Activated T-cell treated with anti-CD3 and anti-CD28 coated beads for 1 hour (primary cell): ENCODE measurements at places on chromosomes 1 and 21.

DNA sequence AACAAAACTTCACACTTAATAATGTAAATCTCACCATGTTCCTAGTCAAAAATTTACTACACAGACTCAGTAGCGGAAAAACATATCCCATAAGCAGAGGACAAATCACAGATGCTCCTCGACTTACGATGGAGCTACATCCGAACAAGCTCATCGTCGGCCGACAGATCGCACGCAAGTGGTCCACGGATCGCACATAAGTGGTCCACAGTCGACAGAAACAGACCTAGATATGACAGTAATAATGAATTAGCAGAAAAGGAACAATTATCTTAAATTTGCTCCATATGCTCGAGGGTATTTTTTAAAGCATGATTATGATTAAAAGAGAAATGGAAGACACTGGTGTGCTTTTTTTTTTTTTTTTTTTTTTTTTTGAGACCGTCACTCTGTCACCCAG is 36.3 kb downstream of the WDR4 start:
- no peak for DNase-seq

DNA sequence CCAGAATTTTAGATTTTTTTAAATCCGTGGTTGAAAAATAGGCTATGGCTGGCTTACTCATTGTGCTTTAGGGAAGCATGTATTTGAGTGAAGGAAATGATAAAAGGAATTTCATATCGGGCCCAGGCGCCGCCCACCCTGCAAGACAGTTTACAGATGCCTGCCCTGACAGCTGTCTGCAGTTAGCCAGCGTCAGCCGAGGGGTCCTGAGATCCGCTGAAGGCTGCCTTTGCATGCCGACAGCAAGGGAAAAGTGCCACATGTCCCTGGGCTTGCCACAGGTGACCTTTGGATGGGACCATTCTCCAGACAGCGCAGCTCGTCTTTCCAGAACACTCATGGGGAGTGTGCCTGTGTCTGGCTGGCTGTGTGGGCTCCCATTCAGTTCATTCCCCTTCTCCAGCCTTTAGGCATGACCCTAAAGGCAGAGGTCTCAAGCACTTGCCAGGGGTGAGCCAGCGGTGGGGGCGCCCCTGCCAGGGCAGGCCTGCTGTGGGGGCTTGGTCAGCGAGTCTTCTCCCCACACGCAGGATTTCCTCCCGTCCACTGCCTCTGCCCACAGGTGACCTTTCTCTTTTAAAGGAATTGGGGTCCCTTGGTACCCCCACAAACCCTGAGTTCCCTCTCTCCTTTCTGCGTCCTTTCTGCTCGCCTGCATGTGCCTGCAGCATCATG is 46.1 kb upstream of the TRAPPC10 start:
- DNase-seq: no peak

GRCh38 chr1:96116731-96117130 is 604.9 kb upstream of the PTBP2 start:
- no peak for DNase-seq

GRCh38 chr1:192539297-192540092 is 36.1 kb upstream of the RGS1 start:
- DNase-seq: no peak

- no peak for DNase-seq
These were observed 35.3 kb downstream of the LDLRAD1 start for GRCh38 chr1:53982763-53983104.

DNA sequence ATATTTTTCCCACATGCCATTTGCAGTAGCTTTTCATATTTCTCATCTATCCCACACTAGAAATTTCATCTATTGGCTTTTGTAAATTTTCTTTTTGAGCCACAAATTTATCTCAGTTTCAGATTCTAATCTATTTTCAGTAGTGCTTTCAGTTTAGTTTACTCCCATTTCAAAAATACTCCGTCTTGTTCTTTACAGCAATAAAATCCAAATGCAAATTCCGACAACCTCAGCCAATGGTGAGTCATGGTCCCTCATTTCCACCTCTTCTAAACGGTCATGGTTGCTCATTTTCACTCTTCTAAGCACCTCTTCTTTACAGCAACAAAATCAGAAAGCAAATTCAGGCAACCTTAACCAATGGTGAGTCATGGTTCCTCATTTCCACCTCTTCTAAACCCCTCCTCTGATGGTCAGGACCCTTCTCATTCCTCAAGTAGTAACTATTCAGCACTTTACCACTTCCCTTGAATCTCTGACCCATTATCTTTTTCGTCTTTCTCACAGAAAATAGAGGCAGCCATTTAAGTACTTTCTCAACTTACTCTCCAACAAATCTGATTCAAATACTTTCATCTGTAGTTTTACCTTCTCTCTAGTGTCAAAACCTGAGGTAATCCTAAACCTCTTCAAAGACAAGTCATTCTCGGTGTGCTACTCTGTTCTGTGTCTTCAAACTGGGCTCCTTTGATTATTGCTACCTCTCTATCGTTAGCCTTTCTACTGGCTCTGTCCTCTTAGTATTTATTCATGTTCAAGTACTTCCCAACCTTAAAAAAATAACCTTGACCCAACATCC is 34.4 kb downstream of the C21orf91 start:
- no peak for DNase-seq

DNA sequence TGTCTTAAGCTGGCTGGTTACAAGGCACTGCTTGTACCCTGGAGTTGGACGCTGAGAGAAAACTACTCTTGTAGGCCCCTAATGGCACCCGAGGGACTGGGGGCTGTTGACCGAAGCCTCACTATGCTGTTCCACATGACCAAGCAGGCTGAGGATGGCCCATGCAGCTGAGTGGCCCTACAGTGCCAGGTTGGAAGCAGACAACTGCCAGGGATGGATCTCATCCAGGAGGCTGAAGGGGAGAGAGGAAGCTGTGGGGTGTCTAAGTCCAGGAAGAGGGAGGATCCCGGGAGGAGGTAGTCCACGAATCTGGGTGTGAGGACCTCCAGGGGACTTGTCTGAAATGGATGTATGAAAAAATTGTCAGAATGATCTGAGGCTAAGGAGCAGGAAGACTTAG is 45.8 kb downstream of the FOXD2 start:
- DNase-seq: no peak

GRCh38 chr1:227391211-227391610 is 72.9 kb upstream of the CDC42BPA start:
- no peak for DNase-seq

- DNase-seq: no peak
These were observed 235.7 kb upstream of the RAB4A start for GRCh38 chr1:229035054-229035747.

GRCh38 chr1:228935198-228935663 is 200.0 kb downstream of the RHOU start:
- no peak for DNase-seq

DNA sequence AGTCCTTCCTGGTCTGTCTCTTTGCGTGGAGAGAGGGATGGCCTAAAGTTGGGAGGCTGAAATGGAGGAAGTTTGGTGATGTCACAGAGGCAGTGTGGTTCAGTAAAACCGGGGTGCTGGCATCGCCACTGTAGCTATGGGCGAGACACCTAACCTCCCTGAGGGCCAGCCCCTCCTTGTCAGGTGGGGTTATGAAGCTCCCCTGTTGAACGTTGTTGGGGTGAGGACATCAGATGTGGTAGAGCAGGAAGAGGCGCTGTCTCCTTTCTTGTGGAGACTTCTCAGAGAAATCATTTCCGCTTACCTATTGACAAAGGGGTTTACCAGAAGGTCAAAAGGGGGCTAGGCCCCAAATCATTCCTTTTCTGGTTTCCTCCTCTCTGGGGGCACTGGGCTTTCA is 294.7 kb downstream of the SIPA1L2 start:
- no peak for DNase-seq

GRCh38 chr21:29751473-29752185 is 188.2 kb downstream of the GRIK1 start:
- no peak for DNase-seq

DNA sequence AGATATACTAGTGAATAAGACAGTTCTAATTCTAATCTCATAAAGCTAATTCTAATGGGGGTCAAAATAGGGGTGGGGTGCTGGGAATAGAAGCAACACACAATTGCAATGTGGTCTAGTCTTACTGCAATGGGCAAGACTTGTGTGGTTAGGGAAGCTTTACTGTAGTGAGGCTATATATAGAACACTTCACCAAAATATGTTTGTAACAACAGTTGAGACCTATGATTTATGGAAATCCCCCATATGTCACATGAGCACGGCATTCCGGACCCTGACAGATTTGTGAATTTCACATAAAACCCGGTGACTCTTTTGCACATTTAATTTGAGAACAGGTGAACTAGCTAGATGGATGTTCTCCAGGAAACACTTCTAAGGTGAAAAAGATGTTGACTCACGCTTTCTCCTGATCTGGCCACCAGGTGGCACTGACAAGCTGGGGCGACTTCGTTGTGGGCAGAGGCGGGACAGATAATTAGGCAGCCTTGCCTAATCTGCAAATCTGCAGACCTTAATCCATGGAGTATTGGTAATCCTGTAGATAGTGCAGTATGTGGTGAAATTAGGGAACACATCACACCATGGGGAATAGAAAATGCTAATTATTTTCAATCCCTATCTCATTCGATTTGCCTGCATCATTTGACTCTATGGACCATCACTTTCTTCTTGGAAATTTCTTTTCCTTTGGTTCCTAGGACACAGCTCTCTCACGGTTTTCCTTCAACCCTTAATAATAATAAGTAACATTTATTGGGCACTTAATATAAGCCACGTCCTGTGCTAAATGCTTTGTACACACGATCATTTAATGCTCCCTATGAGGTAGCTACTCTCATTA is 37.7 kb downstream of the KIAA0040 start:
- DNase-seq: peak; percentile 74

GRCh38 chr1:206067486-206068227 is 14.7 kb downstream of the RHEX start:
- DNase-seq: no peak

GRCh38 chr1:163076446-163076845 is 7.3 kb downstream of the RGS4 start:
- DNase-seq: no peak

- no peak for DNase-seq
These were observed 97.2 kb downstream of the TBX15 start for GRCh38 chr1:118890851-118891384.

- no peak for DNase-seq
These were observed 4.4 kb downstream of the B3GALT2 start for GRCh38 chr1:193181985-193182384.

DNA sequence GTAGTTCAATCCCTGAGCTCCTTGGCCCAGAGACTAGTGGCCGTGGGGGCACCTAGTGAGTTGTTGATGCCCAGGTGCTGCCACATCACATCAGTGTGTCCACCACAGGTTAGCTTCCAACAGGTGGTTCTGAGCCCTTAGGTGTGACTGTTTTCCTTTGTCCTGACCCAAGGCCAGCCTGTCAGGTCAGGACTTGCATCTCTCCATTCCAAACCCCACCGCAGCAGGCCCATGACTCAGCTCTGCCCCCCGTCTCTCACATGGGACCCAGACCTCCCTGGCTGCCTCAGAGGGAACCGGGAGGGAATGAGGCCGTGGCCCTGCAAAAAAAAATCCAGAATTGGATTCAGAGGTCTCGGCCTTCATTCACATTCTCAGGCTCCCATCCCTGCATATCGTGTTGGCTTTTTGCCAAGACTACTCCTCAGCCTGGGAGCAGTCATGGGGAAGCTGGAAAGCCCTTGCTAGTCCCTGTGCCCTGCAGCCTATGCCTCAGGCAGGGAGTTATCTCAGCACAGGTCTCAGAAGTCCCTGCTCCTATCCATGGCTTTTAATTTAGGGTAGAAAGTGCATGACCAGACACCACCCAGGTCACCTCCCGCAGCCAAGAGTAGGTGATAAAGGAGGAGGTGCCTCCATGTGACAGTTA is 7.2 kb downstream of the INAVA start:
- no peak for DNase-seq
